ENCODE measurements at places on chromosomes 4 and X.

DNA sequence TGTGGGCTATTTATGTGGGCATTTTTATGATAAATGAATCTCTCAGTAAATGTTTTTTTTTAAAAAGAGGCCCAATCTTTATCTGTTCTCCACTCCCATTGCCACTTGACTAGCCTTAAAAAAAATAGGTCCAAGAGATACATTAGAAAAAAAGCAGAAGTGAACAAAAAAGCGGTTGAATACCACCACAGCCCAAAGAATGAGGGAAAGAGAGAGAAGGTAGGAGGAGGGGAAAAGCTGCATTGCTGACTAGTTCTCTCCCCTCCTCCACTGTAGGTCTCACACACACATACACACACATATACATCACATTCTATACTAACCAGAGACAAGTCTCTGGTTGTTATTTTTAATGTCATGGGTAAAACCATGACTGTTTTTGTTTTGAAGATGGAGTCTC is 95.8 kb upstream of the IL13RA1 start:
- no peak for DNase-seq

DNA sequence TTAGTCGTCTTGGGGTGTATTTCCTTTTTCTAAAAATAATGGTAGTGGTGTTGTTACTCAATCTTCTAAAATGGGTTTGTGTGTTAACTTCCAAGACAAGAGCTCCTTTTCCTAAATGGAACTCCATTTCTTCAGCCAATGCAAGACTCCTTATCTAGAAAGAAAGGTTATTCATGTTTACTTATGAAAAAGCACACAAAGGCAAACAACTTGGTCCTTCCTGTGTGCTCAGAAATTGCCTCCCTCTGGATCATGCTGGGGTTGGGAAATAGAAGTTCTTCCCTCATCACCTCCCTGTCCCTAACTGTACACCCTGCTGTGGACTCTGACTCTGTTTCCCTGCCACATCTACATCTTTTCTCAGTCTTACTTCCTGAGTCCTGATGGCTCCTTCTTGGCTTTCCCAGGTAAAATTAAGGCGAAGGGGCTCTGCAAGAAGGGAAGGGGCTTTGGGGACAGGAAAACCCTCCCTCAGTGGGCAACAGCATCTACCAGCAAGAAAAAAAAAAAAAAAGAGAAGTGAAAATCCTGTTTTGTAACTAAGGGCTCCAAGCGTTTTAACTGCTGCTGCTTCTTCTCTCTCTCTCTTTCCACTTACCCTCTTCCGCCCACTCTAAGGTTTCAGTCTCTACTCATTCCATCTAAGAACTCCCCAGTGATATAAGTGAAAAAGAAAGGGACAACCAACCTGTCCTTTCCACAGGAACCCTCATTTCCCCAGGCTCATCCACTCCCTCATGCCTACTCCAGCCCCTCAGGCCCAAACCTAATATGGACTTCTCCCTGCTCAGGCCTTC is 19.8 kb upstream of the TASL start:
- DNase-seq, result no peak

- no peak for DNase-seq
Measured at GRCh38 chr4:113781439-113782040, 20.0 kb upstream of the CAMK2D start.

GRCh38 chr4:109294468-109295020 is 7.9 kb downstream of the COL25A1 start:
- no peak for DNase-seq

DNA sequence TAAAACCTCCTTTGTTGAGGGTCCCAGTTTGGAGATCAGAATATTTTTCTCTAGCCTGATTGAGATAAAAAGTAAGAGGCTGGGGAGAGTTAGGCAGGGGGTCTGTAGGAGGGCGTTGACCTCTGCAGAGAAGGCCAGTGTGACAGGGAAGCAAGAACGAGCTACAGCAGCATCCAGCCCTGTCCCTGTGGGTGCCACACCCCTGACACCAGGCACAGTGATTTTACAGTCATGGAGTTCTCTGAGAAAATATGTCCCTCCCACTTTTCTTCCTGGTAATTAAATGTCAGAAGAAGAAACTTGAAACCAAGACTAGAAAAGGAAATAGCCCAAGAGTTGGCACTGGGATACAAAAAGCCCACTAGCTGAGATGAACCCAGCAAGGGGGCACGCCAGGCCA is 25.0 kb upstream of the HELT start:
- no peak for DNase-seq

- DNase-seq, result no peak
Measured at GRCh38 chr4:175891231-175891630, 79.2 kb upstream of the GPM6A start.

- no peak for DNase-seq
Measured at GRCh38 chr4:87037671-87038334, 103.0 kb downstream of the AFF1 start.

DNA sequence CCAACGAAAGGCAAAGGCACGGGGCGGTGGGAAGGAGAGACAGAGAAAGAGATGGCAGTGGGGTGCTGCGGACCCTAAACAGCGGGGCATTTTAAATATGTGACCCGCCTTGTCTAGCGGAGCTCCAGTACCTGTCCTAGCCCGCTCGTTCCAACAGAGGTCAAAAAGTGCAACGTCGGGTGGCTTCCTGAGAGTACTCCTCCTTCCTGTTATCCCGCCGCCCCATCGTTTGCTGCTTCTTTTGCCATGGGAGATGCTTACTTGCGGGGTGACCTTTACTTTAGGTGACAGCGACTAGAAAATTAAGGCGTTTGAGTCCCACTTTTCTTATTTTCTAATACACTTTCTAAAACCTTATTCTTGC is 735 bp downstream of the NRK start:
- no peak for DNase-seq

- DNase-seq, result no peak
Measured at GRCh38 chr4:93960450-93960849, 131.9 kb downstream of the ATOH1 start.

DNA sequence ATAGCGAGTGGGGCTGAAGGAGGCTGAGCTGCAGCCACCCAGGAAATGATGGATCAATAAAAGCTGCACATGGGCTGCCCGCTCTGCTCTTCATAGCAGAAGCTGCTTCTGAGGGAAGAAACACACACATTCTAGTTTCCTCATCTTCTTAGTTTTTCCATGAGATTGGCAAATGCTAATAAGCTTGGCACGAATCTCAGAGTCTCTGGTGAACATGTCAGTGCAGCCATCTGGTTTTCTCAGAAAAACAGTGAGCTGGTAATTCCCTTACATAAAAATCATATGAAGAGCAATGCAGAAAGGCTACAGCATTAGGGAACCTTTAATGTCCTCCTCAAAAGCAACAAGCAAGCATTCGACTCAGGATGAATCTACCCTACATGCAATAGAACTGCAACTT is 69.9 kb downstream of the GATB start:
- DNase-seq, result no peak

DNA sequence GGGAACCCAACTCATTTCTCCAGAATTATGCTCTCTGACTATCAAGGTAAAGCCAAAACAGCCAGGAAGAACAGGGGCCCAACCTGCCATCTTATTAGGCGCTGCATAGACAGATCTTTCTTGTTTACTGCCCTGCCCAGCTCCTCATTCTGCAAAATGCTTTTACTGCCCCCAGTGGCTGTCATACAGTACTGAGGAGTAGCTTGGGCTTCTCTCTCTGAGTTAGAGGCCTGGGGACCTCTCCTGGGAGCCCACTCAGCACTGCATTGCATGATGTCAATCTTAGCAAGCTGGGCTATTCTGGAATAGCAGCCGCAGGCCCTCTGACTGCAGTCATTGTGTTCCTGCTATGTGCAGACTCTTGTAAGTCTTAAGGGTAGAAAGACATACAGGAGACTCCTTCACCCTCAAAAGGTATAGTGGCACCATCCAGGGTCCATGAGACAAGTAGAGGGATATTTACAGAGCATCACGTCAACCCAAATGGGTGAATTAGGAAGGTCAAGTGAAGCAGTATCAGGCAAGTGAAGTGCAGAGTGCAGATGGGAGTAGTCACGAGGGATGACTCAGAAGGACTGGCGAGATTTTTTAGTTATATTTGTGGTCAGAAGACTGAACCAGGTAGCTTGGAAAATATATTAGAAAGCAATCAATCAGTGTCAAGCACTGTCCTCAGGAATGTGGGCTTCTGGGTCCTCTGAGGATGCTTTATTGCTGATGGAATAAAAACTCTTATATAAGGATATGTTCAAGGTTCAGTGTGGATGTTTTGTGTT is 294.1 kb upstream of the SFRP2 start:
- peak; percentile 72 for DNase-seq

- DNase-seq, result no peak
Measured at GRCh38 chr4:172105918-172106317, 292.7 kb downstream of the GALNTL6 start.

- DNase-seq, result no peak
Measured at GRCh38 chrX:49760290-49760890, 64.6 kb upstream of the PAGE1 start.

All from ELF-1 (cell line).